ENCODE measurements at places on chromosomes 4 and X.
A peak's percentile ranks its signal among the peaks of the same experiment; 100 is the strongest.

GRCh38 chr4:157700898-157701694 is 471.7 kb downstream of the GASK1B start:
- DNase-seq: no peak

DNA sequence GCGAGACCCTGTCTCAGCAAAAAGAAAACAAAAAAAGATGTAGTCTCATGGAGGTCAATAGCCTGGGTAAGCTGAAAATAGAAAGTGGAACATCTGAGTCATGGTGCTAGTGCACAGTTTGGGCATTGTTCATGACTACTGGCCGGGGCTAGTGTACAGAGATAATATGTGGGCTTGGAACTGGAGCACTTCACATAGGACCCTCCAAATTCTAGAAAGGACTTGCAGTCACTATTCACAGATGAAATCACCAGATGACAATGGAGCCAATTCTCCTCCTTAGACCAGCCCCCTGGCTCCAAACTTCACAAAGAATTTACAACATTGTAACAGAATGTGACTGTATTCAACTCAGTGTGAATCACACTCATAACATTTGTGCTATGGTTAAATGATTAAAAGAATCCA is 367.8 kb upstream of the SLC7A11 start:
- no peak for DNase-seq

- DNase-seq: peak; percentile 61
Observed at GRCh38 chr4:118772081-118772766, 63.7 kb downstream of the SEC24D start.

GRCh38 chr4:95949136-95949765 is 109.4 kb downstream of the PDHA2 start:
- DNase-seq: no peak

GRCh38 chr4:41668024-41668423 is 80.5 kb downstream of the PHOX2B start:
- no peak for DNase-seq

- DNase-seq: no peak
Observed at GRCh38 chr4:145795521-145795920, 115.6 kb downstream of the C4orf51 start.

- peak; percentile 72 for DNase-seq
Observed at GRCh38 chr4:168710353-168710946, 213.6 kb downstream of the PALLD start.

DNA sequence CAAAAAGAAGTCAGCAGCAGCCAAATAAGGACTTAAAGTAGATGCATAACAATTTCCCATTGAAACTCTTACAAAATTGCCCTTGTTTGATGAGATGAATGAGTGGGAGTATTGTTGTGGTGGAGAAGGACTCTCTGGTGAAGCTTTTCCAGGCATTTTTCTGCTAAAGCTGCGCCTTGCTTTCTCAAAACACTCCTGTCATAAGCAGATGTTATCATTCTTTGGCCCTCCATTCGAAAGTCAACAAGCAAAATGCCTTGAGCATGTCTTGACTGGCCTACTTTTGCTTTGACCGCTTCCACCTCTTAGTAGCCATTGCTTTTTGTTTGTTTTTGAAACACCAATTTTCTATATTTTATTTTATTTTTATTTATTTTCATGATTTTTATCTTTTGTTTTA is 340.9 kb upstream of the FGF13 start:
- no peak for DNase-seq

DNA sequence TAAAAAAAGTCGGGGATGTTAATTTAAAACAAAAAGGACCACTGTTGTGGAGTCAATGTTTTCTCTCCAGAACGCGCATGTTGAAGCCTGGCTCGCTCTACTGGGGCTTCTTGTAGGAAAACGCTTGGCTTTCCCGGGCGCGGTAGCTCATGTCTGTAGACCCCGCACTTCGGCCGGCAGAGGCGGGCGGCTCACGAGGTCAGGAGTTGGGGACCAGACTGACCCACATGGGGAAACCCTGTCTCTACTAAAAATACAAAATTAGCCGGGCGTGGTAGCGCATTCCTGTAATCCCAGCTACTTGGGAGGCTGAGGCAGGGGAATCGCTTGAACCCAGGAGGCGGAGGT is 15.6 kb downstream of the NELFA start:
- DNase-seq: no peak

GRCh38 chr4:30832639-30833038 is 112.5 kb downstream of the PCDH7 start:
- no peak for DNase-seq

DNA sequence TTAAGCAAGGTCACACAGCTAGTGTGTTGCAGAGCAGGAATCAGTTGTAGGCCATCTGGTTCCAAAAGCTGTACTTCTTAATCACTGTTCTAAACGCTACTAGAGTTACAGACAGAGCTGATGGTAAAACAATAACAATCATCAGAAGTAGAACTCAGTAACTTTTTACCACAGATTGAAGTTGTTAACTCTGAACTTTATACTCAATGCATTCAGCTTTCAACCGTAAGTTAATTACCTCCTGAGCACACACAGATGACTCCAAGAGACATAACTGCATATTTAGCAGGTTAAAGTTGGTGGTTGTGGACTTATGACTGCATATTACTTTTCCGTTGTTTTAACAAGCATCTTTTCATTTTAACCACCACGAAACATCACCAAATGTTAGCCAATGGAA is 127.3 kb downstream of the PRSS12 start:
- DNase-seq: no peak

DNA sequence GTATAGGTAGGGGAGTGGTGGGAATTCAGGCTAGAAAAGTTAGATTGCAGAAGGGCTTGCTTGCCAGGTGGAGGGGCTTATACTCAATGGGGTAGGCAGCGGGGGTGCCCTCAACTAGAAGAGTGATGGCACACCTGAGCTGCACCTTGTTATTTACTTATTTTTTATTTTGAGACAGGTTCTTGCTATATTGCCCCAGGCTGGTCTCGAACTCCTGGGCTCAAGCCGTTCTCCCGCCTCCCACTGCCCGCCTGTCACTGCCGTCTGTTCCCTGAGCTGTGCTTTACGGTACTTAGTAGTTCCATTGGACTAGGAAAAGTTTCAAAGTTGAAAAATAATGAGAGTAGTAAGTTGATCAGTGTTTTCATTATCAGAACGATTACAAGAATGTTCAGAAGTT is 2.0 kb downstream of the ZFX start:
- DNase-seq: no peak

DNA sequence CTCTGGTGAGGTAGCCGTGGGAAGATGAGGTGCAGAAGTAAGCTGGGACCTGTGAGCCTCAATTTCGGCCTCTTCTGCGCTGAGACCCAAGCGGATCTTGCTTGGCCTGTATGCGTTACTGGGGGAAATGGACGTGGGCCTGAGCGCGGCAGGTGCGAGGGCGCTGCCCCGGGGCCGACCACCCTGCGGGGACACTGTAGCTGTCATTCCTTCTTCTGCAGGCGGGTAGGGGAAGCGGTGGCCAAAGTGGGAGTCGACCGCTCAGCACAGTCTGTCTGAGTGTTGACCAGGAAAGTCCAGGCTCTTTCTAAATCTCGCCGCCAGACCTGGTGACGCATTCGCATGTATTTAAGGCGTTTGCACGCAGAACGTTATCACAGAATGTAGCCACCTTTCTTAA is 3.3 kb upstream of the LRAT start:
- no peak for DNase-seq

- no peak for DNase-seq
Observed at GRCh38 chr4:152072001-152072485, 311.2 kb upstream of the GATB start.

- no peak for DNase-seq
Observed at GRCh38 chrX:34559325-34559724, 97.8 kb downstream of the TMEM47 start.

DNA sequence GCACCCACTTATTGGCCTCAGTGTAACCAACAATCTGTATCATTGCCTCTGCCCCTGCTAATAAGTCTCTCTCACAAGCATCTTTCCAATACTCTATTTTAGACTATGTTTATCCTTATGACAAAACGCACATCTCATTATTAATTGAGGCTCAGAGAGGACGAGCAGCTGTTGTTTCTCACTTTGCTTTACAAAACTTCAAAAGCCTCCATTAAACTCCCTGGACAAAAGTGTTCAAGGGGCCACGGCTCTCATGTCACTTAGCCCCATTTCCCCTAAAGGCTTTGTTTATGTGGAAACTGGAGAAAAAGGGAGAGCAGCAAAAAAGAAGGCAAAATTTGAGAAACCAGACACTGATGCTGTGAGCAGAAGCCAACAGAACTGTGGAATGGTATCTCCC is 180.0 kb upstream of the LNX1 start:
- DNase-seq: no peak

GRCh38 chr4:106450249-106450648 is 81.7 kb upstream of the GIMD1 start:
- DNase-seq: no peak

- DNase-seq: no peak
Observed at GRCh38 chr4:17132226-17132625, 233.8 kb upstream of the LDB2 start.

DNA sequence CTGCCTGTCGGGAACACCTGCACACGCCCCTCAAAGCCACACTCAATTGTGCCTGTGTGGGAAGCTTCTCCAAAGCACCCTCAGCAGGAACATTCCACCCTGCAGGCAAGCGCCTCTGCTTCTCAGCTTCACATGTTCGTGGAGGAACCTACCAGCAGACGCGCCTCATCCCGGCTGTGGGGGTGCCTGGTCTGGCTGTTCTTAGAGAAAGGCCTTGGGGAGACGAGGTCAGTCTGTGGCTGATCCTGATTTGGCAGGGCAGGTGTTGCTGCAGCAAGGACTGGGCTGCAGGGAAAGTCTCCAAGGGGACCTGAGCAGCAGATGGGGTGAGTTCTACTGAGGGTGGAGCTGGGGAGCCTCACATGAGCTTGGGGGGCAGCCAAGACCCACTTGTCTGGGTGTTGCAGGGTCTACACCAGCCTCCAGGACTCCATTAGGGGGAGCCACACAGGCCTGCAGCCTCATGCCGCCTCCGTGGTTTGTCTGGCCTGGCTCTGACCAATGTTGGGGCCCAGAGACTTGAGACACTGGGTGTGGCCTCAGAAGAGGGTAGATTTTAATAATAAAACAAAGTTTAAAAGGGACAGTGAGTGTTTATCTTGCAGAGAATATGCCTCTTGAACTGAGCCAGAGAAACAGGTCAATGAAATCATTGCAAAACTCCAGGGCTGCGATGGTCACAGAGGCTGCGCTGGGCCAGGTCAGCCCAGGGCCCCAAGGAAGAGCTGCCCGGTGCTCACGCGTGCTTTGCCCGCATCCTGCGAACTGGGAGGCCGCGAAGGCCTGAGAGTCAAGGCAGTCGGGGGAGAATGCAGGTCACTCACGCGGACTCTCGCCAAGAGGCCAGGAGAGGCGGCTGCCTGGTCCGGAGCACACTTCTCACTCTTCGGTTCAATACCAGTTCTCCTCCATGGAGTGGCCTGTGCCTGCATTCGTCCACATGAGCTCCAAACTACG is 21.1 kb downstream of the RNF212 start:
- DNase-seq: no peak

- no peak for DNase-seq
Observed at GRCh38 chrX:39616098-39616729, 481.5 kb downstream of the BCOR start.

- no peak for DNase-seq
Observed at GRCh38 chrX:52359614-52360232, 9.1 kb upstream of the XAGE2 start.

- DNase-seq: no peak
Observed at GRCh38 chr4:82839624-82840023, 41.0 kb upstream of the SCD5 start.

DNA sequence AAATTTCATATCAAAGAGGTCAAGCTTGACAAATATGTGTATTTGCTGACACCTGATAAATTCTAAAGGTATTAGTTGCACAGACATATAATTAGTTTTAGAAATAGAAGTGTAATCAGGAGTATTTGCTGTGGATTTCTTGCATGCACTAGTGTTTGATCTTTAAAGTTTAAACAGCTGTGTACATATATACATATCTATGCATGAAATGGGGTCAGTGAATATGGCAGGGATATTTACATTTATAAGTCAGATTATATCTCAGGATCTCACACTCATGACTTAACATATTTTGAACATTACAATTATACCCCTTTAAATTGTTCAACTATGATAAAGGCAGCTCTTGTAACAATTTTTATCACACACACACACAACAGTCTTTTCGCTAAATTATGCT is 547.4 kb upstream of the ACTRT1 start:
- no peak for DNase-seq

GRCh38 chr4:86587381-86588140 is 6.6 kb upstream of the PTPN13 start:
- DNase-seq: no peak

GRCh38 chr4:71184195-71184781 is 154.5 kb upstream of the SLC4A4 start:
- peak; percentile 90 for DNase-seq

- DNase-seq: no peak
Observed at GRCh38 chr4:17115583-17115982, 217.1 kb upstream of the LDB2 start.

- no peak for DNase-seq
Observed at GRCh38 chr4:120839334-120839973, 83.1 kb downstream of the PRDM5 start.

- DNase-seq: no peak
Observed at GRCh38 chrX:23945206-23945605, 37.4 kb downstream of the CXorf58 start.

- no peak for DNase-seq
Observed at GRCh38 chrX:40155589-40156469, 58.1 kb upstream of the BCOR start.

DNA sequence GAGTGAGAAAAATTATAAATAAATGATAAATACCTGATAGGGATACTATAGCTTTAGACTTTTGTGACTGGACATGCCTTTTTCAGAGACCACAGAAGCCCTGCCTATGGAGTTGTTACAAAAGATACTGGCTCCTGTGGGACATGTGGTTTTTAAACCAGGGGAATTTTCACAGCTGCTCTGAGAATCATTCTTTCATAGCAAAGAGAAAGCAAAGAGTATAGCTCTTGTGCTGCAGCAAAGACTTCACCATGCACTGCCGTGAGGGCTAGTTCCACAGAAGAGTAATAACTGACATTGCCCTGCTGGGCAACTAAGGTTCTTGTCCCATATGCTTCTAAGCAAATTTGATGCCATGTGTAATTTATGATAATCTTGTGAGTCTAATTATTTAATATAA is 98.2 kb downstream of the MAPK10 start:
- no peak for DNase-seq

DNA sequence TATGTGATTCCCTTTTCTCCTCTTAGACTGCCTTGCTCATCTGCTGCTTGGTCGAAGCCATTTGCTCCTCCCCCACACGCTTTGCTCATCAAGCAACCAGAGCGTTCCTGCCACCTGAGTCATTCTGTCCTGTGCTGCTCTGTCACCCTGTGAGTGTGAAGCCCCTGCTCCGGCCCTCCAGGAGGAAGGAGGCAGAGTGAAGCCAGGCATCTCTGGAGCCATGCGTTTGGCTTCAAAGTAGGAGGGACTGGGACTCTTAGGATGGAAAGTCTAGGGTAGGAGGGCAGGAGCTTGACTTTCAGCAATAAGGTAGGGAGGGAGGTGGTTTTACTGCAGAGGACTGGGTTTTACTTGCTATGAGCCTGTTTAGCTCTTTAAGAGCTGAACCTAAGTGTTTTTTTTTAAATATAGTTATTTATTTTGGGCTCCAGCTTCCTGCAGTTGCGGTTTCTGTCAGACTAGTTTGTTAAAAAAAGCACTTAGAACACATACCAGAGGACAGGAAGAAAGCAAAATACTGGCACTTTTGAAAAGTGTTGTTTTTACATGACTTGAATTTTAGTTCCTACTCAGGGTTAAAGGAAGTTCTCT is 63.6 kb downstream of the SPINK2 start:
- peak; percentile 93 for DNase-seq

GRCh38 chrX:108511721-108512120 is 72.1 kb downstream of the COL4A5 start:
- DNase-seq: no peak

- no peak for DNase-seq
Observed at GRCh38 chr4:23009093-23009492, 316.4 kb downstream of the GBA3 start.

Data from Kasumi-1 (cell line).